T-helper 1 cell (primary cell): ENCODE measurements at places on chromosomes 6 and 20.

DNA sequence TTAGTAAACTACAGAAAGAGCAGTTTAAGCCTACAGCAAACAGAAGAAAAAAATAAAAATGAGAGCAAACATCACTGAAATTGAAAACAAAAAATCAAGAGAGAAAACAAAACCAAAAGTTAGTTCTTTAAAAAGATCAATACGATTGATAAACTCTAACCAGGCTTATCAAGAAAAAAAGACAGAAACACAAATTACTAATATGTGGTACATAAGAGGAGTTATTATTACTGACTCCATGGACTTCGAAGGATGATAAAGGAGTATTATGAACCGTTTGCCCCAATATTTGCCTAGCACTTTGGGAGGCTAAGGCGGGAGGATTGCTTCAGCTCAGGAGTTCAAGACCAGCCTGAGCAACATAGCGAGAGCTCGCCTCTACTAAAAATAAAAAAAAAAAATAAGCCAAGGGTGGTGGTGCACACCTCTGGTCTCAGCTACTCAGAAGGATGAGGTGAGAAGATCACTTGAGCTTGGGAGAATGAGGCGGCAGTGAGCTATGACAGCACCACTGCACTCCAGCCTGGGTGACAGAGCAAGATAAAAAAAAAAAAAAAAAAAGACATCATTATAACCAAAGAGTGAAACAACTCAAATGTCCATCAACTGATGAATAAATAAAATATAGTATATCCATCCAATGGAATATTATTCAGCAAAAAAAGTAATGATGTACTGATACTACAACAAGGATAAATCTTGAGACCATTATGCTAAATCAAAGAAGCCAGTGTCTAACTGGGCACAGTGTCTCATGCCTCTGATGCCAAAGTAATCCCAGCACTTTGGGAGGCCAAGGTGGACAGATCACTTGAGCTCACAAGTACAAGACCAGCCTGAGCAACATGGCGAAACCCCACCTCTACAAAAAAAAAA, 12.9 kb downstream of the TRPC4AP start:
- no peak for DNase-seq

- DNase-seq = no peak
Observed at GRCh38 chr6:35048031-35048613, 93.0 kb downstream of the TCP11 start.

GRCh38 chr6:111758608-111759329, 114.5 kb downstream of the FYN start:
- DNase-seq = peak; percentile 34

GRCh38 chr6:135329851-135330803, 149.0 kb downstream of the MYB start:
- DNase-seq = no peak

DNA sequence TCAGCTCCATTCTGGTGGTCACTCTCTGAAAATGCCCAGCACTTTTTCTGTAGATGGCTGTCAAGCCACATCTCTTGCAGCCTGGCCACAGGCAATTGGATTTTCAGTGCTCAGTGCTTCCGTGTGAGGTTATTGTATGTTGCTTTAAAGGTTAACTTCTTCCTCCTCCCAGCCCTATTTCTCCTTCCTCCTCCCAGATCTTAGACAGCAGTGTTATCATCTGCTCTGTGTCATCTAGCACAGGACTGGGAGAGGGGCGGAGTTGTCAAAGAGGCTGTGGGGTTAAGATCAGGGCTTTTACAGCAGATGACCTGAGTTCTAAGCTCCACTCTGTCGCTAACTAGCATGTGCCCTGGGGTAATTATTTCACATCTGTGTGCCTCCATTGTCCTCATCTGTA, 129.0 kb downstream of the PHACTR3 start:
- DNase-seq = no peak

- DNase-seq = peak; percentile 22
Observed at GRCh38 chr6:25652007-25652515, at the start of gene SCGN. SCGN (plus strand) TSS chr6:25652215; CDS start chr6:25652404, 189 bp downstream.

- no peak for DNase-seq
Observed at GRCh38 chr6:108476847-108477430, 83.8 kb upstream of the FOXO3 start.

GRCh38 chr6:88165844-88166492, at the start of gene CNR1:
CNR1 (minus strand) TSS chr6:88166347; CDS start chr6:88145274, 21,073 bp downstream.
- DNase-seq = no peak

- no peak for DNase-seq
Observed at GRCh38 chr6:53115741-53116140, 32.9 kb downstream of the GCM1 start.

- no peak for DNase-seq
Observed at GRCh38 chr20:51461306-51461705, 81.2 kb downstream of the NFATC2 start.

- no peak for DNase-seq
Observed at GRCh38 chr20:62061851-62062423, 3.7 kb downstream of the TAF4 start.
